Tibial nerve (tissue), 4 donors: ENCODE measurements at places on chromosomes 11 and 22. TPM values are rescaled to one million over a fixed set of nuclear protein-coding genes. Genes with fewer than 3 reads are reported as not detected.

GRCh38 chr11:117541211-117541610 lies 213.6 kb downstream of the CEP164 start:
- no peak for DNase-seq

DNA sequence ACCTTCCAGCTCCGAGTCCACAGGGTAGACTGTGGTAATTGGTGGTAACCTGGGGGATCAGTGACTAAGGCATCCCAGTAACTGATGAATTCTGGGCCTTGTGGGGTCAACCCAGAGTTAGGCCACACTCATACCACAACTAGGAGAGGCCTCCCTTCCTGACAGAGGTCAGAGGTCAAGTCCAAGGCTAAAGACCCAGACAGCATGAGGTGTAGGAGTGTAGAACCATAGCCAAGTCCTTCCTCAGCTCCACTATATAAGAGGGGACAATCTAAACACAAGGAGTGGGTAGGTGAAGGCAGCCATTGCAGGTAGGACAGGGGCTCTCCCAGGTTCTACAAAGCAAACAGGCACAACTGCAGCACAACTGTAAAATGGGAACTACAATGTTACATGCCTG lies 4.6 kb downstream of the AP1B1 start:
- DNase-seq = no peak

- no peak for DNase-seq
Measured at GRCh38 chr11:36151933-36152580, 137.2 kb downstream of the COMMD9 start.

DNA sequence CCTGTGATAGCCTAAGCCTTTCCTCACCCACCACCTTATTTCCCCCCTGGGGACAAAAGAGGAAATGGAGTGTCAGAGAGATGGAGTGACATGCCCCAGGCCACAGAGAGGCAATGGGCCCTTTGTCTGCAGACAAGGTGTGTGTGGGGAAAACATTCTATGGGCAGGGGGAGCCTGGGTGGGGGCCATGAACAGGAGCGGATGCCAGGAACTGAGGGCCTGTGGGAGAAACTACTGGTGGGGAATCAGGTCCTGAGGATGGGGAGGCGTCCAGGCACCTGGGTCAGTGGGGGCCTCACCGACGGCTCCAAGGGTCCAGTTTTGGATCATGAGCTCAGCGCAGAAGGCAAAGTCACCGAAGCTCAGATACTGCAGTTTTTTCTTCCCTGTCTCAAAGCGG lies 3.0 kb downstream of the FIBP start:
- DNase-seq = no peak

- DNase-seq = no peak
Measured at GRCh38 chr11:100738701-100739270, 51.7 kb downstream of the ARHGAP42 start.

GRCh38 chr11:70756341-70756740 lies 358.0 kb downstream of the CTTN start:
- no peak for DNase-seq

DNA sequence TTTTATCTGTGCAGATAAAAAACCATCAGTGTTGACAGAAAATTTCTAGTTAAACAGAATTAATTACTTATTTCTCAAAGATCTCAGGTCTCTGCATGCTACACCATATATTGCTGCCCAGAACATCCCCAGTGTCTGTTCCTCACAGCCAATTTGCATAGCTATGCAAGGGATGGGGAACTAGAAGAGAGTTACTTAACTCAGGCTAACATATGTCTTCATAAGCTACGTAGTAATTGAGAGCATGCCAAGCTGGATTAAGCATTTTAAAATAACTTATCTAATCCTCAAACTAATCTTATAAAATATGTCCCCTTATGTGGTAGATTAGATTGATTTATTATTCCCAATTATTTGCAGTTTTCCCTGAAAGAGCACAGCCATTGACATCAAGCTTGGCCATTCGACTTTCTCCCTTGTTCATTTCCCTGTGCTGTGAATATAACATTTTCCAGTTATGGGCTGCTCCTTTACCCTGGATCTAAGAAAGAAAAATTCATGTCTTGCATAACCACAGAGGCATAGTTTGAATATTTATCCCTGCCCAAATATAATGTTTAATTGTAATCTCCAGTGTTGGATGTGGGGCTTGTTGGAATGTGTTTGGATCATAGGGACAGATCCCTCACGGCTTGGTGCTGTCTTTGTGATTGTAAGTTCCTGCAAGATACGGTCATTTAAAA lies 69.1 kb downstream of the C11orf87 start:
- no peak for DNase-seq

The MUC15 gene
- not detected for total RNA-seq

The SCGB1C1 gene
- not detected for total RNA-seq

DNA sequence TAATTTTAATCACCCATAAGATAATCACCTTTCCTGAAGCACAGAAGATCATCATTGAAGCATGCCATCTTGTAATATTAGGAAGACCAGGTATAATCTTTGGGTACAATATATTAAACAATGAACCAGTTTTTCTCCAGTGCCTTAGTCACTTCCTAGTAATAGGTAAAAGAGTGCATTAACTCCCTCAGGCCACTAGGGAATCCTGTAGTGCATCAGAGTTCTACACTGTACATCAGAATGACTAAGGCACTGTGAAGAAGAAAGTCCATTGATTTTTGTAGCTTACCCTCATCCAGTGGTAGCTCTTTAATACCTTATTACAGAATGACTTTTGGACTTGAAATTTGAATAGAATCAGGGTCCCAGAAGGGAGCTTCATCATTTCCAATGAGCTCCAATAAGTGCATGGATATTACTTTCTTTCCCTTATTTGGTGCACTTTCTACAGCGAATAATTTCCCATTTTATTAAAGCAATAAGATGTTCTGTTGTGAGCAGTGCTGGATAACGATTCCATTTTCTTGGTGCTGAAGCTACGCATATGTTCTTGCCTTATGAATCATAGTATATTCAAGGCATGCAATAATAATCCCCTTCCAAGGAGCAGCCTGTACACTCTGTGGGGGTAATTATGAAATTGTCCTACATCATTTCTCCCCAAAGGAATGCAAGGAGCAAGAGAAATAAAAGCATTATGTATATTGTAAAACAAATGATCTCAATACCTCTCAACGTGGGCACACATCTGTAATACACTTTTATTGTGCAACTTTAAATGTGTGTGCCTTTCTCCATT lies 4.7 kb downstream of the C11orf87 start:
- no peak for DNase-seq

The UBQLNL gene
- total RNA-seq = 3.7 TPM

The OR8D1 gene
- not detected for total RNA-seq

DNA sequence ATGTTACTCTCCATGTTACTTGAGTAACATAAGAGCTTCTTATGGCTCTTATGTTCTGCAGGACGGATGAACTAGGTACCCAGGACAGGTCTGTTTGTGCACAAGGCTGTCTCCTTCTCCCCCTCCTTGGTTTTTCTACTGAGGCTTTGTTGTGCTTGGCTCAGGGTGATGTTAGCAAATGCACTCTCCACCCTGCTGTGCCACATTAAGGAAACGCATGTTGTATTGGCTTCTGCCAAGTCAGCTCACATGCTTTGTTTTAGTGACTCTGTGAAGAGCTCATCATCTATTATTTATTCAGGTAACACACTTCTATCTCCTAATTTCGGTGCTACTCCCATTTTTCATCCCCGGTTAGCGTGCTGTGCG lies 108.3 kb downstream of the PTPRJ start:
- DNase-seq = no peak

- DNase-seq = no peak
Measured at GRCh38 chr22:38674888-38675287, 6.9 kb upstream of the TOMM22 start.

The TMEM45B gene
- not detected for total RNA-seq

GRCh38 chr11:87832211-87832610 lies 343.0 kb downstream of the RAB38 start:
- DNase-seq = no peak

GRCh38 chr11:47212938-47213337 lies 1.8 kb upstream of the DDB2 start:
- no peak for DNase-seq
